NCI-H2171 (cell line): ENCODE measurements at places on chromosomes 7 and 10.

GRCh38 chr10:89184638-89185037 is 22.5 kb downstream of the CH25H start:
- DNase-seq = no peak

- DNase-seq = peak; percentile 5
These were observed 298.6 kb downstream of the REEP3 start for GRCh38 chr10:63819753-63820329.

DNA sequence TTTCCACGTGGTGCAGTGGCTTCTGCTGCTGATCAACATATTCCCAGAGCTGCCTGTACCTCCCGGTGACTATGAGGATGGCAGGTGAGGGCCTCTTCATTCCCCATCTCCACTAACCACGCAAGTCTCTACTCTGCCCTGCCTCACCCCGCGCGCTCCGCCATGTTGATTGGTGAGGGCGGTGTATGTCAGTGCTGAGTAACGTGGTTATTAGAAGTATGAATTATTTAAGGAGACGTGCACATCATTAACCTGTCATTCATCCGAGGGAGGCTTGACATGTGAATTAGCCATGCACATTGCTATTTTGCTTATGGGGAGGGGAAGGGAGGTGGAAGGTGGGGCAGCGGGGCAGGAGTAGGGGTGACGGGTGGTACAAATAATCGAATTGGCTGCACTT is 138.6 kb downstream of the SORCS3 start:
- DNase-seq = no peak

DNA sequence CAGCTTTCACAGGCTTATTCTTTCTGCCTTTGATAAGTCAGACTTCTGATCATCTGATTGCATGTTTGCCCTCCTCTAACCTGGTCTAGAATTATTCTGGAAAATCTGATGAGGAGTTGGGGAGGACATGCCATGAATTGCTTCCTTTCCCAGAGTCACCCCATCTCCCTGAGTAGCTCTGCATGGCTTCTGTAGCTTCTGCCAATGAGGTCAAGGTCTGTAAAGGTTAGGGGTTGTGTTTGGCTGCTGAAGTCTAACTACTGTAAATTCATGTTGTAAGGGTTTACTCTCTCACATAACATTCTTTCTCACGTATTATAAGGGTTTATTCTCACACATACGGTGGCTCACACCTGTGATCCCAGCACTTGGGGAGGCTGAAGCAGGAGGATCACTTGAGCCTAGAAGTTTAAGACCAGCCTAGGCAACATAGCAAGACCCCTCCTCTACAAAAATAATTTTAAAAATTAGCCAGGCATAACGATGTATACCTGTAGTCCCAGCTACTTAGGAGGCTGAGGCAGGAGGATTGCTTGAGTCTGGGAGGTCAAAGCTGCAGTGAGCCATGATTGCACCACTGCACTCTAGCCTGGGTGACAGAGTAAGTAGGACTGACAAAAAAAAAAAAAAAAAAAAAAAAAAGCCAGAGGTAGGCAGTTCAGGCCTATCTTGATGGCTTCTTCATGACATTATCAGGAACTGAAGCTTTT is 10.7 kb downstream of the GSTO2 start:
- no peak for DNase-seq

GRCh38 chr7:34928052-34928451 is 109.2 kb downstream of the DPY19L1 start:
- DNase-seq = no peak

GRCh38 chr7:144821067-144821466 is 14.8 kb downstream of the TPK1 start:
- DNase-seq = peak; percentile 33

DNA sequence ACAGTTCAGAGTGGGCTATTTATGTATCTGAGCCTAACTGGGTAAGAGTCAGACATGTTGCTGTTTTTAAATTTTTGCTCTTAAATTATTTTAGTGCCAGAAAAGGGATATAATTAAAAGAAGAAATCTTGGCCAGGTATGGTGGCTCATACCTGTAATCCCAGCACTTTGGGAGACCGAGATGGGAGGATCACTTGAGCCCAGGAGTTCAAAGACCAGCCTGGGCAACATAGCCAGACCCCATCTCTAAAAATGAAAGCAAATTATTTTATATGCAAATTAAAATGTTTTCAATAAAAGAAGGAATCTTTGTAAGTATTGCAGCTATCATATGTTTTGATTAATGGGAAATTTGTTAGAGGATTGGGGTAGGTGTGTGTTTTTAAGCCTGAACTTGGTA is 39.3 kb downstream of the BNIP3 start:
- no peak for DNase-seq

- DNase-seq = no peak
These were observed 312.1 kb downstream of the PRKG1 start for GRCh38 chr10:51386248-51386885.

- no peak for DNase-seq
These were observed 181.0 kb downstream of the LRRC4 start for GRCh38 chr7:127850195-127850594.

DNA sequence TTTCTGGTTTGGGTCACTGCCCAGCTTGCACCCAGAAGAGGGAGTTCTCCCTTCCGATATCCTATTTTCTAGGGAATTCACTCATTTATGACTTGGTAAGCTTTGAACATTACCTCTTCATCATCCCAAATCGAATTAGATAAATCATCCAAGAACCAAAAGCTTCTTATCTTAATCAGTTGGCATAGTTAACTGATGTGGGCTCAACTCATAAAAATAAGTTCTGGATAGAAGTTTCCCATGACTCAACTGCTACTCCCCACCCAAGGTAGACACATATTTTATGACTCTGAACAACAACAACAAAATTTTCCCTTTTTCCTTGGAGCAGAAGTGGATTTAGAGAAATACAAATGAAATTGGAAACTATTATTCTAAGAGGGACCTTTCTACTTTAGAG is 102.9 kb upstream of the CCDC6 start:
- DNase-seq = no peak

- no peak for DNase-seq
These were observed 5.1 kb upstream of the LRRC27 start for GRCh38 chr10:132326925-132327324.

DNA sequence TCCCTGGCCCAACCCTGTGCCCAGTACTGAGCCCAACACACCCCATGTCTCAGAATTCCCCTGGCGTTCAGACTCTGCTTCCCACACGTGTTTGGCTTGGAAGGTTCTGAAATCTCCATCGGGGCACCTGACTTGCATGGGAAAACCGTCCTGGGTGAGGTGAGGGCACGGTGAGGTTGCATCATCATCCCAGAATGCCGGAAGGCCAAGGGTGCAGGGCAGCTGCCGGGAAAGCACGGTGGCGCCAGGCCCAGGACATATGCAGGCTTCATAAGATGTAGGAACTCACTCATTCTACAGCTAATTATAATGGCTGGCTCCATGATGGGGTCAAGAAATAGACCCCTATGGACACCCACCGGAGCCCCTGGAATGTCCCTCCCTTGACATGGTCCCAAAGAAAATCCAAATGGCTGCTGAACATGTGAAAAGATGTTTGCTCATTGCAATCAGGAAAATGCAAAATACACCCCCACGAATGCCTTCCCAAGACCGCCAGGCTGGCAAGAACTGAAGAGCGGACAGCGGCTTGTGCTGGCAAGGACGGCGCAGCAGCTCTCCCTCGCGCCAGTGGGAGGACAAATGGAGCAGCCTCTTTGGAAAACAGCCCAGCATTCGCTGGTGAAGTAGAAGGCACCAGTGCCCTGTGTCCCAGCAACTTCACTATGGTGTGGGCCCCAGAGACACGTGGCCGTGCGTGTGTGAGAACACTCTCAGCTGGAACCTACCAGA is 2.3 kb downstream of the KNDC1 start:
- DNase-seq = no peak

GRCh38 chr7:124930655-124931597 is 1.3 kb upstream of the POT1 start:
- no peak for DNase-seq

GRCh38 chr7:149509774-149510173 is 12.2 kb upstream of the ZNF746 start:
- no peak for DNase-seq

- DNase-seq = no peak
These were observed 34.5 kb downstream of the COL1A2 start for GRCh38 chr7:94429153-94429552.

DNA sequence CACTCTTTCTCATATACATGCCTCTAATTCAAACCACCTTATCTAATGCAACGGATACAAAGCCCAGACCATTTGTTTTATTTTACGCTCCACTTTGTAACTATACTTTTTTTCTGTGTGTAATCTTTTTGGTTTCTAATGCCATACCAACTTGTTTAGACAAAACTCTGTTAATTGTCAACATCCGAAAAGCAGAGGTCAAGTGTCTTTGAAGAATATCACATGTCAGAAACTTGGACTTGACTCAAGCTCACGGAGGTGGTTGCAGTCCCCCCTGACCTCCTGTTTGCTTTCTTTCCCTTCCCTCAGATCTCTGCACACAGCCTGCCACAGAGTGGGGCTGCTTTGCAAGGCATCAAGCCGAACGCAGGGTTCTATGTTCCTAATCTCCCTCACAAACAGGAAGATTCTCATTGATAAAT is 698.9 kb downstream of the PARD3 start:
- no peak for DNase-seq

GRCh38 chr7:37993060-37993501 is 72.6 kb downstream of the EPDR1 start:
- DNase-seq = no peak
